ENCODE measurements at places on chromosomes 7 and 10.

DNA sequence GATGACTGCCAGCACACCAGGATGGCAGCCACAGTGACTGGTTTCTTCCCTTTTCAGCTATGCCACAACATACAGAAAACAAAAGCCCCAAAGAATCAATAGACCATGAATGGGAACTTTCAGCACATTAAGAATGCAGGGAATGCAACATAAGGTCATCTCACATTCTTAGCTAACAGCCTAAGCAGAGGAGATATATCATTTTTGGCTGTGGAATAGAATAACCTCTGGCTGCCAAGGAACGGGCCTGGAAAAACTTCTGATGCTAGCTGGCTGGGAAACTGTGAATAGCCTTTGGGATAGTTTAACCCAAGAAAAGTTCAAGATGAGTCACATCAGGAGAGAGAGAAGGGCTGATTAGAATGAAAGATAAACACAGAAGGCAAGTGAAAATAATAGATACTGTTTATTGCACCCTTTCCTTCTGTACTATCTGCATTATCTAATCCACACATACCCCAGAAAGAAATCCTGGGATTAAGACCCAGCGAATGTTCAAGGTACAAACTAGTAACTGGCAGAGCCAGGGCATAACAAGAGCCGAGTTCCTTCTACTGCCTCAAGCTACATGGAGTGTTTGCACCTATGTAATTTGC lies 169.2 kb downstream of the SEMA3A start:
- DNase-seq, result no peak

GRCh38 chr7:84904561-84904960 lies 282.3 kb downstream of the SEMA3D start:
- DNase-seq, result no peak

DNA sequence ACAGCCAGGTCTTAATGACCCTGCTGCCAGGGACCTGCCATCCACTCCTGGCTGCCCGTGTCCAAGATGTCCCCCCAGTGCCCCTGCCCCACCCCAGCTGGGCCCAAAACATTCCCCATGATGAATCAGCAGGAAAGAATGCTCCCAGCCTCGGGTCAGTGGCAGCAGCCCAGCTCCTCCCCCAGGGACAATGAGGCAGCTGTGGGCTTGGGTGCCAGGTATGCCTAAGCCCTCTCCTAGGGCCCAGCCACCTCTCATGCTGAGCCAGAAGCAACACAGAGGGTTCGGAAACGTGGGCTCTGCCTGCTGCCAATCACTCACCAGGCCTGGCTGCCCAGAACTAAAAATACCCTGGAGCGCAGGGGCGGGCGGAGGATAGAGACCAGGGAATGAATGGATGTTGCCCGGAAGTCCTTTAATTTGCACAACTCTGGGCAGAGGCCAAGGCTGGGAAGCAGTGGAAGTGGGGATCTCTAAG lies 1.5 kb upstream of the LOXL4 start:
- DNase-seq, result no peak

GRCh38 chr10:111085690-111086353 lies 9.0 kb downstream of the ADRA2A start:
- DNase-seq, result no peak

- no peak for DNase-seq
These were observed 113.2 kb downstream of the ACTR3B start for GRCh38 chr7:152872745-152873118.

Measured in Karpas-422 (cell line).